ENCODE measurements at places on chromosomes 5 and 9.

DNA sequence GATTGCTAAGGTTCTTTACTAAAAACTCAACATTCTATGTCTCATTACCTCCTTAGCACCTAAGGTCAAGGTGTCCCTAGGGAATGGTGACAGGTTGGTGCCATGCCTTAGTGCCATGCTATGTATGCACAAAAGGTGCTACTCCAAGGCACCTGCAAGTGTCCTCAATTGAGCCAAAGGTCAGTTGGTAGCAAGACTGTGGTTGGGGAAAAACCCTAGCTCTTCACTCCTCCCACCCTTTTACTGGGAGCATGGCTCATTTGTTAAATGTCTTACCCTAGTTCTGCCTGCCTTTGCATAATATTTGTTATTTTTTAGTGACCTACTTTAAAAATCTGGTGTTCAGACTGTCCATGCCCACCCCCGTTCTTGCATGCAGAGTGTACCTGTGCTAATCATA lies 17.0 kb downstream of the ACO1 start:
- no peak for DNase-seq

- DNase-seq, result no peak
These were observed 483.9 kb upstream of the BRINP1 start for GRCh38 chr9:119853126-119853525.

DNA sequence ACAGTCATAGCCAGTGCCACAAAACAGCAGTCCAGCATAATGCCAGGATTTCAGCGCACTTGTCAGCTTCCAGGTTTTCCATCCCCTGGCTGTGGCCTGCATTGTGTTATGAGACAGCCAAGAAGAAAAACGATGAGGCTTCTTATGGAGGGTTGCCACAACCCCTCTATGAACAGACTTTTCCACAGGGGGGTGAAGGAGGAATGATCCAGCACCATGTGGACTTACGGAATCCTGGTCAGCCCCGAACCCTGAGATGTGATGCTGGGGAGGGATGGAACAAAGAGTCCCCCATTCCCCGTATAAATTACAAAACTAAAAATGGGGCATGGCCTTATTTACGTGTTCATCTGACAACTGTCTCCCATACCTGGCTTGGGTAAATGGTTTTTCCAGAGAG lies 32.6 kb downstream of the FAXDC2 start:
- no peak for DNase-seq

- no peak for DNase-seq
These were observed 271.5 kb downstream of the CCDC171 start for GRCh38 chr9:15824310-15824709.

DNA sequence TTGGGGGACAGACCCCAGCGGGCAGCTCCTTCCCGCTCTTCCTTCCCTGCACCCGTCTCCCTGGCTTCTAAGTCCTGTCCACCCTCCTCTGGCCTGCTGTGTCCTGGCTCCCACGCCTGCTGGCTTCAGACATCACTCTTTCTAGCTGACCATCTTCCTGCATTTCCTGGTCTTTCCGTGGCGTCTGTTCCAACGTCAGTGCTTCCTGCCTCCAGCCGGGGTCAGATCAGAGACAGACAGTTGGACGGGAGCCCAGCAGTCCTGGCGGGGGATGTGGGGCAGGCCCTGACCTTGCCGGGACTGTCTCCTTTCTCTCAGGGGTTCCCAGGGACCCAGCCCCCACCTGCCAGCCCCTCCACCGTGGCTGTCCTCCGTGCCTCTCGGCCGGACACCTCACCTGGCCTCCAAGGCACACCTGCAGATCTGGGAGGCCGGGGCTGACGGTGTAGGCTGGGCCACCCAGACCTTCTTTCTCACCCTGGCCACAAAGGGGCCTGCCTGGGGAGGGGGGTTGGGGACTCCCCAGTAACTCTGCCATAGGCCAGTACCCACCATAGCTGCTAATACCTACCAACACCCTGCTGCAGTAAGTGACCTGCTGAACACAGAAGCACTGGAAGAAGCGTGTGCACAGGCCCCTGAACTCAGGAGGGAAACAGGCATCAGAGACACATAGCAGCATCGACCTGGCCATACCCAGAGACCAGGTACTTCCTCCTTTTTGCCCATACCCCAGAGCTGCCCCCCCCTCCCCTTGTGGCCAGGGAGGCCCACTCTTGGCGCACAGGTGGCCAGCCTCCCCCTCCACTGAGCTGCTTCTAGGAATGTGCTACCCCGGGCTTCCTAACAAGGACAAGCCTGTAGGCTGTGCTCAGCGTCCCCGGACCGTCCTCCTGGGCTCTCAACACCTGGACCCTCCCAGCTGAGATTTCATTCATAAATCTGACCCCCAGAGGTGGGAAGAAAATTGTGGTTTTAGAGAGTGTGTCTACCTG lies 5.1 kb downstream of the NRARP start:
- DNase-seq, result no peak

- no peak for DNase-seq
These were observed 16.2 kb upstream of the ERAP1 start for GRCh38 chr5:96823900-96824380.

- DNase-seq, result no peak
These were observed 300.8 kb downstream of the TRIM32 start for GRCh38 chr9:116987721-116988485.

GRCh38 chr9:87503927-87504326 lies 6.3 kb downstream of the DAPK1 start:
- DNase-seq, result no peak

Measured in CD4-positive, alpha-beta T cell treated with Interferon gamma for 1 hour (primary cell).